Natural killer cell treated with Interleukin-12 subunit alpha and Interleukin-12 subunit beta and Interleukin-15 and Interleukin-18, amount 100 ng/mL, for 72 hours (primary cell): ENCODE measurements at places on chromosomes 16 and 17.

- H3K27me3 ChIP-seq: no peaks in the 10 kb centered on the region
- no peak overlapping the region for H3K27ac ChIP-seq
- H3K4me1 ChIP-seq: peaks cover 27% of the 10 kb centered on the region
- peak; percentile 67 for DNase-seq
These were observed 40.9 kb downstream of the RAP1GAP2 start for GRCh38 chr17:2837147-2837561.

GRCh38 chr17:82709676-82710498 lies 6.6 kb upstream of the FN3KRP start:
- H3K27ac ChIP-seq: no peak overlapping the region
- H3K27me3 ChIP-seq: no peaks in the 10 kb centered on the region
- H3K4me1 ChIP-seq: peaks cover 5% of the 10 kb centered on the region
- no peak for DNase-seq
- H3K36me3 ChIP-seq: no peaks in the 10 kb centered on the region
- H3K4me3 ChIP-seq: no peak overlapping the region

- peaks cover 4% of the 10 kb centered on the region for H3K36me3 ChIP-seq
- H3K4me1 ChIP-seq: peaks cover 4% of the 10 kb centered on the region
- no peaks in the 10 kb centered on the region for H3K27me3 ChIP-seq
- no peak overlapping the region for H3K27ac ChIP-seq
- H3K4me3 ChIP-seq: no peak overlapping the region
These were observed 6.3 kb downstream of the TAC4 start for GRCh38 chr17:49841548-49841947.

DNA sequence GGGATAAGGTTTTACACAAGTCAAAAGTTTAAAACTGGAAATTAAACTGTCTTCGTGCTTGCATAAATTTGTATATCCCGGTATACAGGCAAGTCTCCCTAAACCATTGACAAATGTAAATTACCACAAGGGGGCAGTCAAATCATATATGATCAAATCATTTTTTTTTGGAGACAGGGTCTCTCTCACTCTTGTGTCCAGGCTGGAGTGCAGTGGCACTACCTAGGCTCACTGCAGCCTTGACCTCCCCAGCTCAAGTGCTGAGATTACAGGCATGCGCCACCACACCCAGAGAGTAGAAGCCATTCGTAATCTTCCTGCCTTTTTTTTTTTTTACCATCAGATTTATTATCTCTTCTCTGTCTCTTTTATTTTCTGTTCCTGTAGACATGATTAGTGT lies 18.5 kb downstream of the TOP2A start:
- no peak for DNase-seq
- H3K27ac ChIP-seq: no peak overlapping the region
- H3K4me3 ChIP-seq: no peak overlapping the region
- peaks cover 38% of the 10 kb centered on the region for H3K36me3 ChIP-seq
- no peaks in the 10 kb centered on the region for H3K4me1 ChIP-seq
- no peaks in the 10 kb centered on the region for H3K27me3 ChIP-seq

DNA sequence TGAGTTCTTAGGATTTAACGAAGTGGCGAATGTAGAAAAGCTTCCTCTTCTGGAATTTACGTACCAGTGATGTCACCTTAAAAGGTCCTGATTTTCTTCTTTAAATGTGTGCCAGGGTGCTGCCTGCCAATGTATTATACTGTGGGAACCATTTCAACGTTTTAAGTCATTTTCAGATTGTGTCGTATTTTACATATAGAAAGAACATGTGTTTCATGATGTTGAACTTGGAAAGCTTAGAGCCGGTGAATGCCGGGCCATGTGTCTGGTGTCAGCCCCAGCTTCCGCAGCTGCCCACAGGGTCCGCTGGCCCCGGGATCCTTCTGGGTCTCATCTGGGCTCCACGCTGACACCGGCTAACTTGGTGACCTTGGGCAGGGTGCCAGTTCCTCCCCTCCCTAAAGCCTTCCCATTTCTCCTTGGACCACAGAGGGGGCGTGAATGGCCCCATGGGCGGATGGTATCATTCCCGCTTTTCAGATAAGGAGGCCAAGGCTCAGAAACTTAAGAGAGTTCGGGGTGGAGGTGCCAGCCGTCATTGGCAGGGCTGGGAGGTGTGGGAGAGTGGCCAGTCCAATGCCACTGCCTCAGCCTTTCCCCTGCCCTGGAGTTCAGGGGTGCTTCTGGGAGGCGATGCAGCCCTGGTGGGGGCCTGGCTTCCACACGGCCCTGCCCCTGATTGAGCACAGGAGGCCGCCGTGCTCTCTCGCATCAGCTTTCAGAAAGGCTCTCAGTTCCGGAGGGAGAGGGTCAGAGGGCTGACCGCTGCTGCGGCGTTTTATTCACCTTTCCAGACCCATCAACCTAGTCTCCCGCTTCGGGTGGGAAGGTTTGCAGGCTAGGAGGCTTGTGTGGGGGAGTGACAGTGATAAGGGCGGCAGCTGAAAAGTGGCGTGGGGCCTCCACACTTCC lies 68.8 kb upstream of the CIBAR2 start:
- no peak overlapping the region for H3K4me3 ChIP-seq
- peaks cover 11% of the 10 kb centered on the region for H3K27me3 ChIP-seq
- H3K4me1 ChIP-seq: no peaks in the 10 kb centered on the region
- DNase-seq: no peak

GRCh38 chr16:76576526-76576925 lies 299.3 kb downstream of the CNTNAP4 start:
- H3K27me3 ChIP-seq: no peaks in the 10 kb centered on the region
- no peak overlapping the region for H3K27ac ChIP-seq
- H3K4me3 ChIP-seq: no peak overlapping the region
- DNase-seq: no peak
- no peaks in the 10 kb centered on the region for H3K4me1 ChIP-seq

- no peaks in the 10 kb centered on the region for H3K4me1 ChIP-seq
- H3K27ac ChIP-seq: no peak overlapping the region
- peaks cover 42% of the 10 kb centered on the region for H3K27me3 ChIP-seq
- H3K36me3 ChIP-seq: no peaks in the 10 kb centered on the region
- no peak overlapping the region for H3K4me3 ChIP-seq
These were observed 1.7 kb downstream of the ADAMTS18 start for GRCh38 chr16:77433146-77433545.

DNA sequence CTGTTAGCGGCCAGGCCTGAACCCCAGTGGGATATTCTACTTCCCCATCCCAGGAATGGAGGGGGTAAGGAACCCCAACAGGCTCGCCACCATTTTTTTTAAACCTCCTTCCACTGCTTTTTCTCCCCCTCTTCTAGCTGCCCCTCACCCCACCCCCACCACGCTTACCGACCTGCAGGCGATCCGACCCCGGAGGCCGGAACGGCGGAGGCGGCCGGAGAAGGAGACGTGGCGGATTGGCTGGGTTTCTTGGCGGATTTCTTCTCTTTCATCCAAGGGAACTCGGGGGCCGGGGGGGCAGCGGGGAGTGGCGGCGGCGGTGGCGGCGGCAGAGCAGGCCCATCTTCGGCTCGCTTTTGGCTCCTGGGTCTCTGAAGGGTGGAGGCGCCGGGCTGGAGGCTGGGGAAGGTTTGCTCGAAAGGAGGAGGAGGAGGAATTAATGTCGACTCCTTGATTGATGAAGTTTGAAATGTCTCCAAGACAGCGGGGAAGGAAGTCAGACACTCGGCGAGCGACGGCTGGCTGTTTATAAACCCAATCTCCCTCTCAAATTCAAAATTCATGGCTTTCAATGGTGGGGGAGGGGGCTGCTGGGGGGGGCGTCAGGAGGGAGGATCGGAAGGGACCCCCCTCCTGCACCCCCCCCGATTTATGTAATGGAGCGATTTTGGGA lies 424 bp downstream of the HOXB2 start:
- no peaks in the 10 kb centered on the region for H3K27me3 ChIP-seq
- H3K4me3 ChIP-seq: peak overlapping the region; percentile 94
- H3K4me1 ChIP-seq: peaks cover 51% of the 10 kb centered on the region
- peak; percentile 67 for DNase-seq

DNA sequence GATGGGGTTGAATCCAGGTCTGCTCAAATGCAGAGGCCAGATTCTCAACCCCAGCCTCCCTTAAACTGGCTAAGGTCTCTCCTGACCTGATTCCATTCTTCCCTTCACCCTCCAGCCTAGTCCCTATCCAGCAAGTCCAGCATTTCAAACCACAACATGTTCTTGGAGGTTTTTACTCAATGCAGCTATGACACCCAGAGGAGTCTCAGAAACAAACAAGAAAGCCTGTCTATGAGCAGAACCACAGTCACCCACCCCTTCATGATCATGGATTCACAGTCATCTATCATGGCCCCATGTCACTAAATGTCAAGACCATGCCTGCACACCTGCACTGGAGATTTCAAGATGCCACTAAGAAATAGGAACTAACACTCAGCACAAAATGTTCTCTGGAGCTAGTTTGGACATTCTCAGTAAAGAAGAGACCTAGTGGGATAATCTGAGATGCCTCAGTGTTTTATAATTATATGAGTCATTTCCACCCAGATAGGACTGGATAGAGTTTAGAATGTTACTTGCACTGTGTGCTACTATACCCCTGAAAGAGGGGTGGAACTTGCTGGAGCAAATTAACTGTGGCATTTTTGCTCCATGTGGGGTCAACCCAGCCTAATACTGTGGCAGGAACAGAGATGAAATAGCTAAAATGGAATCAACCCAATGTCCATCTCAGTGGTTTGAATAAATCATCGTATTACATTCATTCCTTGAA lies 9.5 kb upstream of the METTL22 start:
- no peak overlapping the region for H3K27ac ChIP-seq
- DNase-seq: no peak
- H3K4me1 ChIP-seq: no peaks in the 10 kb centered on the region
- H3K36me3 ChIP-seq: no peaks in the 10 kb centered on the region
- H3K27me3 ChIP-seq: peaks cover 28% of the 10 kb centered on the region

GRCh38 chr17:1986783-1987451 lies 38.2 kb downstream of the RTN4RL1 start:
- no peak overlapping the region for H3K4me3 ChIP-seq
- no peak for DNase-seq
- H3K27me3 ChIP-seq: peaks cover 11% of the 10 kb centered on the region
- no peak overlapping the region for H3K27ac ChIP-seq

DNA sequence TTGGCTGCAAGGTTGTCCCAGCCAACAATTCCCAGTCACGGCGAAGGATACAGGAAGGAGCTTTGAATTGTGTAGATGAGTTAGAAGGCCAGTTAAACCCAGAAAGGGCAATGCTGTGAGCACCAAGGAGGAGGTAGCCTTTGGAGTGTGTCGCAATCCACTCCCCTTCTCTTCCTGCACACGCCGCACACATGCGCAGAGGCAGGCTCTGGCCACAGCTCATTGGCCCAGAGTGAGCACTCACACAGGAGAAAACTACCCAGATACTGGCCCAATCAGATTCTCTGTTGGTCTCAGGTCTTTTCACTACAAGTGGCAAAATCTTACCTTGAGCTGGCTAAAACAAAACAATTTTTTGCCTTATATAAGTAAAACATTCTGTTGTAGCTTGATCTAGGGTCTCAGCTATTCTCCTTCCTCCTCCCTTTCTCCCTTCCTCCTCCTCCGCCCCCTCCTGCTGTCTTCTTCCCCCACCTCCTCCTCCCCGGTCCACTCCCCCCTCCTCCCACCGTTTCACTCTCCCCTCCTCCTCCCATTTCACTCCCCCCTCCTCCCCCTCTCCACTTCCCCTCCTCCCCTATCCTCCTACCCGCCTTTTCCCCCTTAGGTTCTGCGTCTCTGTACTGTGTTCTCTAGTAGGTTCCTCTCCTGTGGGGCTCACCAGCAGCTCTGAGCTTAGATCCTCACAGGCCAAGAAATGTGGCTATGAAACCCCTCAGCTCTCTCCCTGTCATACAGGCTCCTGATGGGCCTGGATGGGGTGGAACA lies 344.9 kb downstream of the CPPED1 start:
- DNase-seq: peak; percentile 75
- peak overlapping the region; percentile 55 for H3K4me3 ChIP-seq
- no peaks in the 10 kb centered on the region for H3K27me3 ChIP-seq
- H3K27ac ChIP-seq: peak overlapping the region; percentile 85
- H3K36me3 ChIP-seq: no peaks in the 10 kb centered on the region
